ENCODE measurements at places on chromosomes 7 and 10. TPM values are rescaled to one million over a fixed set of nuclear protein-coding genes. Genes with fewer than 3 reads are reported as not detected.

TCERG1L gene
- not detected for total RNA-seq

DNA sequence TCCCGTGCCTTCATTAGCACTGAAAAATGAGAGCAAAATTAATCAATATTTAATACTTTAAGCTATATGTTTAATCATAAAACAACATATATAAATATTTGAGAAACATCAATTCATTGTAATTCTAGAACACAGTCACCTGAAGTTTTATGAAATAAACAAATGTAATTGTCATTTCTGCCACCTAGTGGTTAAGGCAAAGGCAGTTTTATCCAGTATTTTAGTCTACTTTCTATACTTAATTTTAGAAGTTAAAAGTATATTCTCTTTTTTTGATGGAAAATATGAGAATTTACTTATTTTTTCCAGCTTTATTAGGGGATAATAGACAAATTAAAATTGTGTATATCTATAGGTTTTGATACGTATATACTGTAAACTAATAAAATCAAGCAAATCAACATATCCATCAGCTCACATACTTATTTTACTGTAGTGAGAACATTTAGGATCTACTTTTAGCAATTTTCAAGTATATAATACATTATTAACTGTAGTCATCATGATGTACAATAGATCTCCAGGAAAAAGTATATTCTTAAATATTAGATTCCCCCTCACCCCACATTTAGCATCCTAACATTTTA is 16.9 kb downstream of the PCGF6 start:
- DNase-seq, result no peak

ZNF277 gene
- total RNA-seq, result 13.3 TPM

GRCh38 chr10:14536241-14537213 is 205.8 kb upstream of the FRMD4A start:
- peak; percentile 75 for DNase-seq

GPR37 gene
- not detected for total RNA-seq

DNA sequence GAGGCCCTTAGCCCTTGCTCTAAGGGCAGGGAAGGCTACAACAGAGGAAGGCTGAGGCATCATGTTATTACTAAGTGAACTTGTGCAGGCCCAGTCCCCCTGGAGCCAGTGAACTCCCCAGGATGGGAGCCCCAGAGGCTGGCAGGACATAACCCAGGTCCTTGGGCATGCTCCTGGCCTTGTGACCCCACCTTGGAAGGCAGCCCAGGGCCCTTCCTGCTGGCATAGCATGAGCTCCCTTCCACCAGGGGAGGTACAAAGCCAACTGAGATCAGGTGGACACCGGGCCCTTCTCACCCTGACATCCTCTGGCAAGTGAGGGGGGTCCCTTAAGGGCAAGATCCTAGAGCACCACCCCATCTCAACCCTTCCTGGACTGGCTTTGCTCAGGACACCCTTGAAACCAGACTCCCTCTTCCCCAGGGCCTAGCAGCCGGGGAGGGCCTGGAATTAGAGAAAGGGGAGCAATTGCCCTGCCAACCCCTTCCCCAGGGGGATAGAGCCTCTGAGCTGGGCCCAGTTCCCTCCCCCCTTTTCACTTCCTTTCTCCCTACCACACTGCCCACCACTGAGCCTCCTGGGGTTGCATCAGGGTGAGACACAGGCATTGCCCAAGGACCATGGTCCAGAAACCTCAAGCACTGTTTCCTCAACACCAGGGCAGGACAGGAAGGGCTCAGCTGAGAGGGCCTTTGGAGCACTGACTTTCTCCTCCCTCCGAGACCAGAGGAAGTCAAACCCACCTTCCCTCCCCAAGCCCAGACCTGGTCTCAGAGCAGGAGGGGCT is 1.8 kb upstream of the VSIR start:
- DNase-seq, result no peak

ZNF786 gene
- total RNA-seq, result 3.7 TPM

CRCP gene
- total RNA-seq, result 15.1 TPM

DNA sequence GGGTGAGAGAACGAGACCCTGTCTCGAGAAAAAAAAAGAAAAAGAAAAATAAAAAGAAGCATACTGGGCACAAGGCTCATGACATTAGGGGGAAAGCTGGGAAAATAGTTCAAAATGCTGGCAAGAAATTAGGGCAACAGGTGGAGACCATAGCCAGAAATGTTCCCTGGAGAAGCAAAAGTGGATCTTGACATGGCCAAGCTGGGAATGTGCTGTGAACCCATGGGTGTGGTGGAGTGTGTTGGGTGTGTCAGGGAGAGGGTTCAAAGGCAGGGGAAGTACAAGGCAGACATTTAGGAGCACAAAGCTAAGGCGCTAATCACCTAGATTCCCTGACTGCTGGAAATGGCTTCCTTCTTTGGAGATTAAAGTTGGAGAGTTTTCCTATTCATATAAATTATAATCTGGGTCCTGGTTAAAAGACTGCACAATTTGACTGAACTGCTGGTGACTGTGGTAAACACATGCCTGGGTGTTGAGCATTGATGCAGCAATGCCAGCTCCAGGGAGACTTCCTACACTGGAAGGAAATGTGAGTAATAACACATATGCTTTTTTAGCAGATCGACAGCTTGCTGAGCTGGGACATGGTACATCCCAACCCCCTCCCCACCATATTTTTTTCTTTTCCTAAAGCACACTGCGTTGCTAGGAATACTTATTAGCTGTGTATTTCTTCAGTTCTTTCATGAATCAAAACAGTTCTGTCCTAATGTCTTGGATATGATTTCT is 70.1 kb upstream of the ARHGAP21 start:
- DNase-seq, result no peak
